ENCODE measurements at places on chromosomes 2 and 18.

DNA sequence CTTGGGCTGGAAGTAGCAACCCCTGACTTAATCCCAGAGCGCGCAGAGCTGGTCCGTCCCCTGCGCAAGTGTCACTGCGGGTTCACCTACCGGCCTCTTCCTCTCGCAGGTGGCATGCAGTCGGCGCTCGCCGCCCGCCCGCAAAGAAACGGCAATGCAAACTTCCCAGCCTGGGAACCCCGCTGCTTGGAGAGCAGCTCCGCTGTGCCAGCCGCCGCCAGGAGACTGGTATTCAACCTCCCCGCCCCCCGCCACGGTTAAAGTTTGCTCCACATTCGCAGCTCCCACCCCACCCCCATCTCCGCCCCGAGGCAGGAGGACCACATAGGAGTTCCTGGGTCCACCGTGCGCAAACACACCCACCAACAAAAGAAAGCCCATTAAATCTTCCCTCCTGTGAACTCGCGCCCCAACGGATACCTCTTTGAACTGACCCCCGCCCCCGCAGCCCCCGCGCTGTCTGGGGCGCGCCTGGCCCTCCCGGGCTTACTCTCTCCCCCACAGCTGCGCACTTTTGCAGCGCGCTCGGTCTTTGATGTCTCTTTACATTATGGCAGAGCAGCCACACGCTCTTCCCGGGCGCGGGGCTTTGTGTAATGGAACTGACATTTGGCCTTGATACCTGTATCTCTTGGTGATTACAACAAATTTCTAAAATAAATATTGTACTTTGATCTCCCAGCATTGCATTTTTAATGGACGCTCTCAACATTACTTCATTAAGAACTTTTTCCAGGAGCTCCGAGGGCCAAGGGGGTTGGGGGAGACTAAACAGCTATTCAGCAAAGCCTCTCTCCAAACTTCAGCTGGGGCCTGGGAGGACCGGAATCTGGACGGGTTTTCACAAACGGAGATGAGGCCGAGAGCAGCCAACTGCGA lies 3.1 kb upstream of the SP5 start:
- DNase-seq = no peak

- DNase-seq = no peak
Measured at GRCh38 chr2:19545507-19545906, 187.1 kb upstream of the OSR1 start.

- no peak for DNase-seq
Measured at GRCh38 chr2:181183878-181184542, 203.6 kb downstream of the UBE2E3 start.

DNA sequence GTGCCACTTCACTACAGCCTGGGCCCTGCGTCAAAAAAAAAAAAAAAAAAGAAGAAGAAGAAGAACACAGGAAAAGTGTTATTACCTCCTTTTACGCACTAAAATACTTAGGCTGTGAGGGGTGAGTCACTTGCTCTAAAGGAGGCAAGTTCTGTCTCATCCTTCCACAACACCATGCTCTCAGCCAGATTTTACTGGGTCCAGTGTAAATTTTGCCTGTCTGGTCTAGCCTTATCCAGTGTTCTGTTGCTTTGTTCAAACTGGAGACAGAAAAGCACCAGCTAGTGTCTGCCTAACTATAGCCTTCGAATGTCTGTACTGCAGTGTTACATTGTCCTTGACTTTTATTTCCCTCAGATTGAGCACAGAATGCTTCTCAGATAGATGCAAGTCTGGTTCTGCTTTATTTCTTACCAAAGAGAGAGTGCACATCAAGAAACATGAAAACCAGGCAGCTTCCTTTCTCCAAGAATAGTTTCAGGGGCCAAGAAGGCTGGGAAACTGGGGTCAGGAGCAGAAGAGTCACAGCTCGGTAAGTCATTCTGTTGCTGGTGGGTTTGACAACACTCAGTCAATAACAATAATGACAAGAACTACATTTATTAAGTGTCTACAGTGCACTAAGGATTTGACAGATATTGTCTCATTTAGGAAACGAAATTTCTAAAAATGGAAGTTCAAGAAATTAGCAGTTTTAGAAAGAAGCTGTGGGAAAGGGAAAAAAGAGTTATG lies 3.1 kb upstream of the MSGN1 start:
- peak; percentile 75 for DNase-seq

DNA sequence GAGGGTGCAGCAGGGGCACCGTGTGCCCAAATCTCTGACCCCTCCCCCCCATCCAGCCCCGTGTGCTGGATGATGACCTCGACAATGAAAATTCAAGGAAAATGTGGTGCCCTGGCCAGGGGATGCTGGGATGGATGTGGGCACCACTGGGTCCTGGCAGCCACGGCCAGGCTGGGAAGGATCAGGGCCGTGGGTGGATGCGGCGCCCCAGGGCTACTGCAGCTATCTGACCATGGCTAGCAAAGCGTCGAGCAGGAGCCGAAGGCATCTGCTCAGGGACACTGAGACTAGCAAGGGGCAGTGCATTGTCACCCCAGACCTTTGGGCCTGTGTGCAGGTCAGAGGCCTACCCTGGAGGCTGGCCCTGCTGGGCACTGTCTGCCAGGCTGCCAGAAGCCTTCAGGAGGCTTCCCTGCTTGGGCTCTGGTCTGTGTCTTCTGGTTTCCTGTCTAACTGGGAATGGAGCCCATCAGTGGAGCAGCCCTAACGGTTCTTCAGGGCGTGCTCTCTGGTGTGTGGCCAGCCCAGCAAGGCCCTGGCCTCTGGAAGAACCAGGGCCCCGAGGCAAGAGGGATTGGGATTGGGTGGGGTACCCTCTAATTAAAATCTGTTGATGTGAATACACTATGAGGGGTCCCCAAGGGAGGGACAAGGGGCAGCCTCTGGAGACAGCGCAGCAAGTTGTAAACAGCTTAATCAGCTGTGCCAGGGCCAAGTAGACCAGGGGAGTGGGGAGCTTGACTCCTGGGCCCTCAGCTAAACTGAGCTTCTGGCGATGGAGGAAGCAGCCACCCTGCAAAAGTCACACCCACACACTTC lies 98.0 kb downstream of the STPG4 start:
- DNase-seq = peak; percentile 69

- no peak for DNase-seq
Measured at GRCh38 chr2:196160946-196161345, 10.4 kb downstream of the STK17B start.

GRCh38 chr2:74250189-74250631 lies 51.8 kb downstream of the MTHFD2 start:
- peak; percentile 83 for DNase-seq

GRCh38 chr2:237729681-237730475 lies 68.7 kb upstream of the RBM44 start:
- peak; percentile 33 for DNase-seq

DNA sequence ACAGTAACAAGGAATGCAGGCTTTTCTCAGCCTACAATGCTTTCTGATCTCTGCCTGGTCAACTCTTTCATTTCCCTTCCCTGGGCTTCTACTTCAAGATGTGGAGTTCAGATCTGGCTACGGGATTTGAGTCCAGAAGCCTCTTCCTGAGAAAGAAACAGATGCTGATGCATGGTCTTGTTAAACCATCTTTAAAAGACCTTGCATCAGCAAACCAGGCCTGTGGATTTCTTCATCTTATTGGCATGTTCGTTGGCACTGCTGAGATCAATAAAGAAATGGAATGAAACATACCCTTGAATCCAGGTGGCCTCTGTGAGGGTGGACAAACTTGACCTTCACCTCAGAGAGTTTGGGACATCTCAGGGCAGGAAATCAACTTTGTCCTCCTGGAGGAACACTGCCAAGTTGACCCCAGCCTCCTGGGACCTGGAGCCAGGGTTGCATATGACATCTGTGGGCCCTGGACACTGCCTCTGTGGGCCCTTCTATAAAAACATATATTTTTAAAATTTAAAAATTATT lies 21.4 kb downstream of the IGFBP2 start:
- DNase-seq = no peak

DNA sequence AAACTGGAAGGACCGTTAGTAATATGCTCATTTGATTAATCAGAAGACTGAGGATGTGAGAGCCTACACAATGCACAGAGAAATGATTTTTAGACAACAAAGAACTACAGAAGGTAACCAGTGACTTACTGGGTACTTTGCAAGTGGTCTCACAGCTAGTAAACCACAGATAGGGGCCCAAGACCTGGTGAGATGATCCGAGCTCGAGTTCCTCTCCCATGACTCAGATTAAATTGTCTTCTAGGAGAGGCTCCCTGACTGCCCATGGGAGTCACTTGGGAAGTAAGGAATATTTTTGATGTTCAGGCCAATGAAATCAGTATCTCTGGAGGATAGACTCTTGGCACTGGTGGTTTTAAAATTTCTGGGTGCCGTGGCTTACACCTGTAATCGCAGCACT lies 220.2 kb downstream of the CLIP4 start:
- DNase-seq = no peak

DNA sequence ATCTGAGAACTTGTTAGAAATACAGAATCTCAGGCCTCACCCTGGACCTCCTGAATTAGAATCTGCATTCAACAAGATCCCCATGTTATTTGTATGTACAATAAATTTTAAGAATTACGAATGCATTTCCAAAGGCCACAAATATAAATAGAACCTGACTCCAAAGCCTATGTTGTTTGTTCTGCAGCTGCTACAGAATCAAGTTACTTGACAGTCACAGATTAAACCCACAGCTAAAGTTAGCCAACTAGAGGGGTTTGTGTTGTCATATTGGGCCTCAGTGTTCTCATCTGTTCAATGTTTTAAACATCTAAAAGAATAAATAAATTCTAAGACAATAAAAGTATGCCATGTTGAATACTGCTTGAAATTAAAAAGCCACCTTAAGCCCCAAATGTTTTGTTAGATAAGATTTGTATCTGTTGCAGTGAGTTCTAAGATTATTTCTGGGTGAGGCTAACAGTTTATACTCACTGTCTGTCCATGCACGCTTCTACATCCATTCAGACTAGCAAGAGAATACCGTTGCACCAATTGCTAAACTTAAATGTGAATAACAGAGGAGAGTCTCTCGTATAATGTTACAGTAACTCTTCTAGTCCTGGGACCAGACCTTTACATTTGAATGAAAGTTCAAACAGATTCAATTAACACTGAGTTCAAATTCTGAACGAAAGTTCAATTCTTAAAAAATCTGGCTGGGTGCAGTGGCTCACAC lies 200.4 kb downstream of the MEMO1 start:
- no peak for DNase-seq

DNA sequence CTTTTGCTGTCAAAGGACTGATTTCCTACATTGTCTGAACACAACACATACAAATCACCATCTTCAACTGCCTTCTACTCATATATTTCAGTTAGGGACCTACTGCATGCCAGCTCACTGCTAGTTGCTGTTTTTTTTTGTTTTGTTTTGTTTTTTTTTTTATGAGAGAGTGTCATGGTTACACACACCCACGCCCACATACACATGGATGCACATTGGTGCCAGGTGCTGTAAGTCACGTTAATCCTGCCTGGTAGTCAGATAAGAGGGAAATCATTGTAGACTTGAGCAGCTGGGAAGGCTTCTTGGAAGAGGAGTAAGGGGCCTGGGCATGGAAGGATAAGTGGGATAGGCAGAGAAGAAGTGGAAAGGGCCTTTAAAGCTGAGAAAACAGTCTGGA lies 209.9 kb downstream of the TDRD15 start:
- DNase-seq = no peak

DNA sequence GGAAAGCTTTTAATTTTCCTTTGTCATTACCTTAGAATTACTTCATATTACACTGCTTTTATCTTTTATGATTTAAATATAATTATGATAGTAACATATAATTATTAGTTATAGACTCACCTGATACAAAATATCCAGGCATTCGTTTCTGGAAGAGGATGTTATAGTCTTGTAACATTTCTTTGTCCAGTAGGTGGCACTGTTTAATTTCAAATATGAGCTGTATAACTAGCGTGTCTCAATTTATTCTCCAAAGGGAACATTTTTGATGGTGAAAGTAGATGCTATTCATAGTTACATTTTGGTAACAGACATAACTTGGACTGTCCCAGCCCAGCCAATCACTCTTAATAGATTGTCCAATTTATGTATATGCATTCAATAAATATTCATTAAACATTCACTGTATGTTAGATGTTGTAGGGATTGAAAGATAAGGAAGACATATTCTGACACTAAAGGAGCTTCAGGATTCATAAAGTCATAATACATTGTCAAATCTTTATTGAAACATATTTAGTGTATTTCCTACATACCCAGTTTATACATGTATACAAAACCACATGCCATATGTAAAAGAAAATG lies 19.2 kb downstream of the DAW1 start:
- DNase-seq = peak; percentile 54

DNA sequence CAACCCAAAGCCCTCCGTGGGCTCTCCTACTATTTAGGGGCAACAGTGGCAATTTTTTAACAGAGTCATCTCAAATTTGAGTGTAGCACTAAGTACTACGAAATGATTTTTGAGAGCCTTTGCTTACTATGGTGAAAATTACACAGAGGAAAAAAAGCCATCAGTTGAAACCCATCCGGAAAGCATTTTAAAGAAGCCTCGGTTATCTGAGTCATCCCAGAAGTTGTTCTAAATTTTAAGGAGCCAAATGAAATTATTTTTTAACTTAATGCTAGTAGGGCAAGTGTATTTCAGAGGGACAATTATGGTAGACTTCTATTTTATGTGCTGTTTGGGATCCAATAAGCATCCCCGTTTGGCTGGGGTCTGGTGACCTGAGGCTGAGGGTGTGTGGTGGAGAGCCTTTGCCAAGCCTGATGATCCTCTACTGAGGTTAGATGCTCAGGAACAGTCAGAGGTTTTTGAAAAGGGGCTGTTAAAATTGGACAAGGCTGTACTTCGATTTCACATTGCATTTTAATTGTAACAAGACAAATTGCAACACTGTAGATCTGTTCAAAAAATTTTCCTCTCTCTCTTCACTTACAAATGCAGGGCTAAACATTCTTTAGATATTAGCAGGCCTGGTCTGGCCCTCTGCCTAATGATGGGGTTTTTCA lies 47.0 kb downstream of the RAPGEF4 start:
- DNase-seq = peak; percentile 18

GRCh38 chr2:171210864-171211431 lies 50.3 kb upstream of the TLK1 start:
- no peak for DNase-seq

DNA sequence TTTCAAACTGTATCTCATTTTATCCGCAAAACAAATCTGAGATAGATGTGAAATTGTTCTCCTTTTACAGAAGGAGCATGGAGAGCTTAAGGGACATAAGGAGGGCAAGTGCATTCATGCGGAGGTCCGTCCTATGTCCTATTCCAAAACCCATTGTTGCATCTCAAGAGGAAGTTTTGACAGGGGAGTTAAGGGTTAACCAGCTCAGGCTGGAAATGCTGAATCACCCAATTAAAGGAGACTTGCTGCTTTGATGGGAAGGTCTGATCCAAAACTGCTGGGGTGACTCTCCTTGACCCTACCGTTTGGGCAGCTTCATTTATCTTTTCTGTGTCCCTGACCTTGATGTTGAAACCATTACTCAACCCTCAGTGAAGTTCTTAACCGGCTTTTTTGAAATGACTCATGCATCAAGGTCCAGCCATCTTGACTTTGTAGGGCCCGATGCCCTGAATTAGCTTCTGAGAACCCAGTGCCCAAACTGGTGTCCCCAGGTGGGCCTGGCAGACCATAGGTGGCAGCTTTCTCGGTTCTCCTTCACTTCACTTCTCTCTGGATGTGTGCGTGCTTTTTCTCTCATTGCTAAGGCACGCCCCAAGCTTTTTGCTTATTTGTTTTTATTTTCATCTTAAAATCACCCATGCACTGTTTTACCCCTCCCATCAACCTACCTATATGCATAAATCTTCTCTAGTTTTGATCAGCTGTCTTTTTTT lies 15.9 kb upstream of the TXNDC2 start:
- DNase-seq = peak; percentile 51

GRCh38 chr2:162002623-162003235 lies 71.3 kb downstream of the DPP4 start:
- DNase-seq = no peak

Data from GM03348 (cell line).